Left lung (tissue), 14 donors: ENCODE measurements at places on chromosomes 3 and 15.

- H3K27me3 ChIP-seq, result no peaks in the 10 kb centered on the region
- H3K27ac ChIP-seq, result no peak overlapping the region
- no peak for DNase-seq
- no peaks in the 10 kb centered on the region for H3K36me3 ChIP-seq
- no peaks in the 10 kb centered on the region for H3K4me1 ChIP-seq
These were observed 1241.5 kb upstream of the GBE1 start for GRCh38 chr3:83002869-83003445.

DNA sequence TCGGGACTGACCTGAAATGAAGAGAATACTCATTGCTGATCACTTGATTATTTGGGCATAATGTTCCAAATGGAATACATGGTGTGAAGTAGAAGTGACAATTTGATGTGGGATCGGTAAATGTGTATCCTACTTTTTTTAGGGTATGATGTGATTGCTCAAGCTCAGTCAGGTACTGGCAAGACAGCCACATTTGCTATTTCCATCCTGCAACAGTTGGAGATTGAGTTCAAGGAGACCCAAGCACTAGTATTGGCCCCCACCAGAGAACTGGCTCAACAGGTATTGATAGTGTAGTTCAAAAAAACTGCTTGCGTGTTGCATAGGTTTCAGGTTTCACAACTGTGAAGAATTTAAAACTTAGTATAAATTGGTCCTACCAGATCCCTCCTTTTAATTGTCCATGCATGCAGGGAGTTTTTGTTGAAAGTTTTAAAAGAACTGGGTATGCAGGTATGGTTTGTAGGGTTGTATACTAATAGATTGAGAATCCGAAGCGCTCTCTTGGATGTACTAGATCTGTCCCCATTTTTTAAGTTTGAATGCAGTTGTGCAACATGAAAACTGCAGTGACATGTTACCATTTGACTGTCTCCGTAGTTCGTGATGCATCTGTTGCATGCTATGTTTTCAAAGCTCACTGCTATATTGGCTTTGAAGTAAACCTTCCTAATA, 1.6 kb downstream of the EIF4A2 start:
- no peak overlapping the region for H3K27ac ChIP-seq
- H3K27me3 ChIP-seq, result no peaks in the 10 kb centered on the region
- H3K36me3 ChIP-seq, result peaks cover 9% of the 10 kb centered on the region
- peaks cover 62% of the 10 kb centered on the region for H3K4me1 ChIP-seq
- H3K4me3 ChIP-seq, result peak overlapping the region; percentile 91
- no peak for DNase-seq

DNA sequence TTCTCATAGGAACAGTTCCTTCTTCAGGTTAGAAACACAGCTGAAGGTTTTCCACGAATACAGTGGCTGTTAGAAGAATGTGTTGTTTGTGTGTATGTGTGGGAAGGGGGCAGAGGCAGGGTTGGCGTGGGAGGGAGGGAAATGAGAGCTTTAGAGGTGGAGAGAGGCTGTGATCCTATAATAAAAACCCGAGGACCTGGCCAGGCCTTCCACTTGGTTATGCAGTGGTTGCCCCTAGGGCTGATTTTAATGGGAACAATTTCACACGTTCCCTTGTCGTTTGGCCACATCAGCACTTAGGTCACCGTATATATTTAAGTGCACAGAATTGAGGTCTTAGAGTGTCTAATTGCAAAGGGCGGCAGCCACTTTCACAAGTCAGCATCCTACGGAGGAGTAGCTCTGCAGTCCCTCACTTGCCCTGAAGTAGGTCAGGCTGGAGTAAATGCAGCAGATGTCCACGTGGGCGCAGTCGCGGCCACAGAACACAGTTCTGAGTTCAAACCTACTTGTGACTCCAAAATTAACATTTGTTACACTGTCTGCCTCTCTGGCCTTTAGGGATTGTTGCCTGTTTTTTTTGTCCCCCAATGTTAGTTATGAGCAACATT, 85.6 kb downstream of the PDCD6IP start:
- no peak overlapping the region for H3K4me3 ChIP-seq
- peaks cover 4% of the 10 kb centered on the region for H3K4me1 ChIP-seq
- H3K27me3 ChIP-seq, result peaks cover 5% of the 10 kb centered on the region
- H3K27ac ChIP-seq, result no peak overlapping the region

GRCh38 chr3:5116538-5116937, 5.6 kb upstream of the ARL8B start:
- no peaks in the 10 kb centered on the region for H3K36me3 ChIP-seq
- no peak overlapping the region for H3K4me3 ChIP-seq
- H3K27ac ChIP-seq, result no peak overlapping the region
- no peak for DNase-seq
- H3K27me3 ChIP-seq, result no peaks in the 10 kb centered on the region

GRCh38 chr3:138937690-138938055, 9.3 kb downstream of the FOXL2 start:
- no peaks in the 10 kb centered on the region for H3K36me3 ChIP-seq
- H3K27me3 ChIP-seq, result peaks cover 87% of the 10 kb centered on the region
- no peak for DNase-seq
- H3K27ac ChIP-seq, result no peak overlapping the region
